MV-4-11 (cell line): ENCODE measurements at places on chromosomes 2 and 18.
A peak's percentile ranks its signal among the peaks of the same experiment; 100 is the strongest.

DNA sequence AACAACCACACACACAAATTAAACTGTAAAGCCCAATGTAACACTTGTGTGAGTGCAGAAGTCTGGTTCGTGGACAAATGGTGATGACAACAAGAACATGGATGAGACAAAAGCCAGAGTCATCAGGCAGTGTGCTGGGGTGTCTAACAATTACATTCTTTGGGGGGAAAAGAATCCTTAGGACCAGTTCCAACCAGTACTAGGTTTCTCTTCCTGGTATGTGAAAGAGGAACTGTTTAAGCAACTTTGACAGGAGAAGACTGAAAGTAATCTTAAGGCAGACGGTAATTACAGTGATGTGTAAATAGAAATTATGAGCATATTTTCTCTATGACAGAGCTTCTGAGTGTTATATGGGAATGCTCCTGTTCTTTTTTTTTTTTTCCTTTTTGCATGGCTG is 133.4 kb downstream of the AFF3 start:
- peak; percentile 80 for DNase-seq

DNA sequence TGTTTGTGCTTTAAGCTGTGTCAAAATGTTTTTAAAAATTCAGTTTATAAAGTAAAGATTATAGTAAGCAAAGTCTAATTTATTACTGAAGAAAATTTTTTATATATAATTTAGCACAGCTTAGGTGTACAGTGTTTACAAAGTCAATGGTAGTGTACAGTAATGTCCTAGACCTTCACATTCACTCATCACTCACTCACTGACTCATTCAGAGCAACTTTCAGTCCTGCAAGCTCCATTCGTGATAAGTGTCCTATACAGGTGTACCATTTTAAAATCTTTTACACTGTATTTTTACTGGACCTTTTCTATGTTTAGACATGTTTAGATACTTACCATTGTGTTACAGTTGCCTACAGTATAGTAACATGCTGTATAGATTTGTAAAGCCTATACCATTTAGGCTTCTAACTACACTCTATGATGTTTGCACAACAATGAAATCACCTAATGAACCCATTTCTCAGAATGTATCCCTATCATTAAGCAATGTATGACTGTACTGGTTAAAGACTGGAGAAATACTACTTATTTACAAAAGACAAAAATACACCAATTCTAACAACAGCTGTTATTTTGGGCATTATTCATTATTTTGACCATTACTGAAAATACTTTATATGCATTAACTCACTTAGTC is 95.1 kb downstream of the STRN start:
- DNase-seq, result no peak

DNA sequence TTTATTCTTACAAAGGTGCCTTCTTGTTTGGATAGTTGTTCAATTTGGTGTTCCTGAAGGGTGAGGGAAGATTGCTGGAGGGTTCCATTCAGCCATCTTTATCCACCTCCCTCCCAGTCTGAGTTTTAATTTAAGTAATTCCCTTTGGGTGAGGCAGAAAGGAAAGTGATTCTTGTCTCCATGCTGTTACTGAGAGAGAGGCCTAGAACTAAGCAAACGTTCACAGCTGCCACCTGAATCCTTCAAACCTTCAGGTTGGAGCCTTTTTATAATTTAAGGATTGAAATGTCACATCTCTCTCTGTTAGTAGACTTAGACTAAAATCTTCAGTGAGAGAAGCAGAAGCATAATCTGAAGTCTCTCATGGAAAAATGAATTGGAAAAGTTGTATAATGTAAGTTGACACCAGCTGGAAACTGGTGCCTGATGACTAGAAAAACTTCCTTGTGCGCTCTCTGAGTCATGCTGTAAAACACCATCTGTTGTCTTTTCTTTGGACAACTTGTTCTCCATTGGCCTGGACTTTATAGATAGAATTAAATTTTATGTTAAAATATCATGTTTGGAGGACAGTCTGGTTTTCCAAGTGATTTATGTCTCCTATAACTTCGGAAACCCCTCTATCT is 14.6 kb downstream of the STRADB start:
- DNase-seq, result no peak

- DNase-seq, result no peak
Measured at GRCh38 chr2:174765576-174765975, 1.3 kb upstream of the CHRNA1 start.

- no peak for DNase-seq
Measured at GRCh38 chr2:151623631-151624030, 110.6 kb downstream of the NEB start.

- DNase-seq, result no peak
Measured at GRCh38 chr2:240225131-240225530, 84.7 kb upstream of the OTOS start.

- DNase-seq, result no peak
Measured at GRCh38 chr18:68417826-68418225, 297.1 kb downstream of the TMX3 start.

DNA sequence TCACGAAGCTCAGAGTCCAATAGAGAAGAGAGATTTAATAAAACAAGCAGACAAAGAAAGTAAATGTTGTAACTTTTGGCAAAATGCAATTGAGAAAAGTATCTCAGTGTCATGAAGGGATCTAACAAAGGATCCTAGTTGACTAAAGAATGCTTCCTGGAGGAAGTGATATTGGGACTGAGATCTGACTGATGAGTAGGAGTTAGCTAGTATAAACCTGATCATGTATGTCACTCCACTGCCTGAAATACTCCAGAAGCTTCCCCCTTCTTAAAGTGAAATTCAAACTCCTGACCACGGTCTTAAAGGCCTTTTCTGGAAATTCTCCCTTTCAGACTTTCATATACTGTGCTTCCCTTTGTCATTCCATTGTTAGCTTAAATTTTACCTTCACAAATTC is 1102.4 kb upstream of the ZEB2 start:
- DNase-seq, result no peak

DNA sequence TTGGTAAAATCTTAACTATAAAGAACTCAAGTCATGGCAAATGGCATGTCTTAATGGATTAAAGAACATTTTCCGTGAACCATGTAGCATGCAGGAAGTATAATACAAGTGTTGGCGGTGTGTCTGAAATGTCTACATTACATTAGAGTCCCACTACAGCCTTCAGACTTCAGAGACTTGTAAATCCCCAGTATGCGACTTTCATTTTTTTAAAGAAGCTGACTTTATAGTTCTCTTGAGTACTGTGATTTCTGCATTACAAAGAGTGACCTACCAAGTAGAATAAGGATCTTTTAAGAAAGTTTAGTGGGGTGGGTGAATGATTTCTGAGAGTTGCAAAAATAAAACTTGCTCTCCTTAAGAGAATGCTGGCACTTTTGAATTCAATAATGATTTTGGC is 140.7 kb upstream of the FN1 start:
- no peak for DNase-seq

GRCh38 chr2:217857624-217858506 is 144.9 kb downstream of the TNS1 start:
- DNase-seq, result no peak

- DNase-seq, result no peak
Measured at GRCh38 chr2:200533754-200534153, 7.7 kb downstream of the SGO2 start.

DNA sequence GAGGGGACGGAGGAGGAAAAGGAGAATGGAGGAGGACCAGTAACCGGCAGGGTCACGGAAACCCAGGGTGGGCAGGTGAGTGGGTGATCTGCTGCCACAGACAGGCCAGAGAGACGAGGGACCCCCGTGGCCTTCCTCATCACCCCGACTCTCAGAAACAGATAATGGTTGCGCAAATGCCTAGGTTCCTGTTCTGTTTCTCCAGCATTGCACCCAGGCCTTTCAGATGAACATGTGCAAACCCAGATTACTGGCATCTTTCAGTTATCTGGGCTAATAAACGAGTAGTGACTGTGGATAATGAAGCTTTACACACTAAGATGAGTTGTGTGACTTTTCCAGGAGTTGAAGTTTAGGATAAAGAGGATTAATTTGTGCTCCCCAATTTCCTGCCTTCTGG is 46.5 kb downstream of the TET3 start:
- DNase-seq, result peak; percentile 46

DNA sequence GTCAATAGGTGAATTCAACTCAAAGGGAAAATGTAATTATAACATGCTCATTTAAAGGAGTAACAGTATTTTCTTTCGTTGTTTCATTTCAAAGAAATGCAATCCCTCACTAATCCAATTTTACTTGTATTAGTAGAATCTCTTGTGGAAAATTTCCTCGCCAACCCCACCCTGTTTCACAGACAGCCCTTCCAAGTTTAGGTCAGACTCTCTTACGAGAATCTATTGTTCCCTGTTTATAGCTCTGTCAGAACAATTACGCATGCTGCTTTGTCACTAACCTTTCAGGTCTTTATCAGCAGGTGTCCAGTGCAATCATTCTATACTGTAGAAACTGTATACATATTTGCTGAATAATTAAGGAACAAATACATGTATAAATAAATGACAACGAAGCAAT is 657.8 kb upstream of the LINC00305 start:
- no peak for DNase-seq

DNA sequence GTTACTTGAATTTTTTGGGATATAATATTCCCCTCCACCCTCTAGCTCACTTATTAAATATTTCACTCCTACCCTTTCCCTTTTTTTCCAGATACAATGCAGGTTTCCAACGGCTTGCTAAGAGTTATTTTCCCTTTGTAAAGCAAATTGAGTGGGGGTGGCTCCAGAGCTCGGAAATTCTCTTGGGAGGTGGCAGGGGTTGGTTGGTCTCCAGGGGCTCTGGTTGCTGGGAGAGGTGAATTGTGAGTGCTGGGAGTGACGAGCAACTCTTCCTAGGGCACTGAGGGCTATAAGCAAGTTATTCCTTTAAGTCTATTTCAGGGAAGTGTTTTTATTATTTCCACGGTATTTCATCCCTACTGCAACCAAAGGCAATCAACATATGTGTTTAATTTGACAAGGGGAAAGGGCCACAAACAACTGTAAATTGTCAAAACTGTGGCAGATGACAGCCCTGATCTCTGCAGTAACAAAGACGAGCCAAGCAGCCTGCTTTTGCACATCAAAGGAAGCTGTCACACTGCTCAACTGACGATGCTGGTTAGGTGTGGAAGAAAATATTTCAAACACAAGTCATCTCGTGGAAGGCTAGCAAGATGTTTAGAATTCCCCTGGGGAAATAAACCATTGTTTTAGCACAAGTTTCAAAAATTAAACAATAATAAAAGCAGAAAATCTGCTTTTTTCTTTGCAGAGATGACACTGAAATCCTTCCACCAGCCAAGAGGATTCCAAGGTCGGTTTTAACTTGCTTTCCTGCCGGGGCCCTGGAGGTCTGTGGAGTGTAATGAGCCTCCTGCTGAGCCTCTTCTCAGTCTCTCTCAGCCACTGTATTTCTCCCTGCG is 34.8 kb upstream of the ASXL2 start:
- DNase-seq, result no peak

DNA sequence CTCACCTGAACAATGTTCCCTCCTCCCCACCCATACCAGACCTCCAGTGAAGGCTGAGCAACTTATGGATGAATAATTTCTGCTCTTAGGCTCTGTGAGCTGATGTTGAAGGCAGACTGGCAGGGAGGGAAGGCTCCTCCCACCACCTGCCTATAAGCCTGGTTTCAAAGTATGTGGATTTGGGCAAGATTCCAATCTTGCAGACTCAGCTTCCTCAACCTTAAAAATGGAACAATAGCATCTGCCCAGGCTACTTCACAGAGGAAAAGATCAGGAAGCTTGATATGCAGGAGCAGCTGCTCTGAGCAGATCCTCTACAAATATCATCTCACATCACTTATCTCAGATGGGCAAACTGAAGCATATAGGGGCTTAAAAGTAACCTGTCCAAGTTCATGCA is 112.2 kb downstream of the ZFP36L2 start:
- peak; percentile 21 for DNase-seq

DNA sequence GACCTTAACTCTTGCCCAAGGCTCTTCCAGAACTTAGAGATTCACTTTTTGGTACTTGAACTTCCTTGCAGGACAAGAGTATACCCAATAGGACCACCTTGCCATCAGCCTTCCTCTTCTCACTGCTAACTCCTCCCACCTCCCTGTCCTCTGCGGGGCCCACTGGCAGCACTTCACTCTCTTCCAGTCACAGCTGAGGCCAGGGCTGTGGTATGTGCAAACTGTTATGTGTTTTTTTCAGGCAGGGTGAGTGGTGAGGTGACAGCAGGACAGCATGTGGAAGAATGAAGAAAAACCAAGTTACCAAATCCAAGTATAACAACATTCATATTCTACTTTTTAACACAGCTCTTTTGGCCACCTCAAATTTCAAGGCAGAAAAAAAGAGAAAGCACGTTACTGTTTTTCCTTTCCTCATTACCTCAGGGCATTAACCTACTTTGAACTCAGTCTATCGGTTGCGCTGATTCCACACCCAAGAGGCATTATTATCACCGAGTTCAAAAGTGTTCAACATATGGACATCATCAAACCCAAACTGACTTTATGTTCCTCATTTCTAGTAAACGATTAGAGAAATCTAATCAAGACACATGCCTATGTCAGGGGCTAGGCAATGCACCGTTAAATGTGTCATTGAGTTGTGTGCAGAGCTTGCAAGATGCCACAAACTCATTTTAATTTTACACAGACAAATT is 605.2 kb upstream of the SYT4 start:
- DNase-seq, result no peak

GRCh38 chr2:23464156-23464555 is 79.2 kb downstream of the KLHL29 start:
- no peak for DNase-seq
